ENCODE measurements at places on chromosomes 5 and 9.

- DNase-seq: no peak
Measured at GRCh38 chr5:116137544-116138378, 52.9 kb downstream of the COMMD10 start.

DNA sequence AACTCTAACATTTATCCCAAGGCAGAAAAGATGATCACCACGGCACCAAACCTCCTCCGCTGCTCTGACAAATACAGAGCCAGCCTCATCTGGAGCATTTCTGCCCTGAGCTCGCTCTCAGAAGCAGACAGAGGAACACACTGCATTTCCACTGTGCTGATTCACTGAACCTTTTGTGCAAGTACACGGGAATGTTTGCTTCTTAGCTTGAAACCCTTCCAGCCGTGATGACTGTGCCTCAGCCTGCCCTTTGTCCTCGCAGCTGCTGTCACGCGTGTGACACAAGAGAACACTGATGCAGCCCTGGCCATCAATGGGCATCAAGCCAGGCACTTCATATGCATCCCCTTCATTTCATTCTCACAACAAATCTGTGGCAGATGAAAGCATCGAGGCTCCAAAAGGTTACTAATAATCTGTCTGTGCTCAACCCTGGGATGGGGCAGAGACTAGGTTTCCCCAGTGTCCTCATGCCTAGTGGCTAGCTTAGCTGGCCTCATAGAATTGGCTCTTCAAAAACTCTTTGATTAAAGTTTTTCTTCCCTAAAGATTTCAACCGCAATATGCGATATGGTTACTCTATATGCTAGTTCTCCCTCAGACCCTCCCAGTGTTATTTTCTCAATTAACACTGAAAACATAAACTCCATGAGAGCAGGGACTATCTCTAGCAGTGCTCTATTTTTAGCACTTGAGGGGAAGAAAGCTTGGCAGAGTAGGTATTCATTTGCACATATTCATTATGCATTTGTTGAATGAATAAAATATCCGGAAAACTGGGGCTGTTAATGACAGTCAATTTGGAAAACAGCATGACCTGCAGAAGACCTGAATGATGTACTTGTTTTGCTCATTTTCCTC lies 7.3 kb downstream of the CDC14B start:
- no peak for DNase-seq

DNA sequence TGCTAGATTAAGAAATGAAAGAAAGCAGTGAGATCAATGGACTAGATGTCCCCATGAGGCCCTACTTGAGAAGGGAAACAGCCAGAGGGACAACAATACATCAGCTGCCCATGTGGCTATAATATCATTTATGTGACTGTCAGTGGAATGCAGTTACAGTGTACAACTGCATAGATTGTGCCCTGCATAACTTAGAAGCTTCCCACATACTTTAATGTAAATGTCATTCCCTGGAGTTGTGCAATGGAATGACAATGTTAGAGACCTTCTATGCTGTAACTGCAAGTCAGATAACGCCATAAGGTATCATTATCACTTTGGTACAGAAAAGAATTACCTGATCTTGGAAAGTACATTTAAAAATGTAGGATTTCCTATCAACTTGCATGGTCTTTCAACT lies 67.4 kb downstream of the FBN2 start:
- DNase-seq: no peak

- DNase-seq: no peak
Measured at GRCh38 chr5:88256872-88257271, 11.8 kb downstream of the TMEM161B start.
